ENCODE measurements at places on chromosomes 7 and 10. TPM values are rescaled to one million over a fixed set of nuclear protein-coding genes. Genes with fewer than 3 reads are reported as not detected.

GRCh38 chr10:94879214-94879613, 59.2 kb upstream of the CYP2C9 start:
- DNase-seq = no peak

The EPDR1 gene
- polyA plus RNA-seq = 17.4 TPM

DNA sequence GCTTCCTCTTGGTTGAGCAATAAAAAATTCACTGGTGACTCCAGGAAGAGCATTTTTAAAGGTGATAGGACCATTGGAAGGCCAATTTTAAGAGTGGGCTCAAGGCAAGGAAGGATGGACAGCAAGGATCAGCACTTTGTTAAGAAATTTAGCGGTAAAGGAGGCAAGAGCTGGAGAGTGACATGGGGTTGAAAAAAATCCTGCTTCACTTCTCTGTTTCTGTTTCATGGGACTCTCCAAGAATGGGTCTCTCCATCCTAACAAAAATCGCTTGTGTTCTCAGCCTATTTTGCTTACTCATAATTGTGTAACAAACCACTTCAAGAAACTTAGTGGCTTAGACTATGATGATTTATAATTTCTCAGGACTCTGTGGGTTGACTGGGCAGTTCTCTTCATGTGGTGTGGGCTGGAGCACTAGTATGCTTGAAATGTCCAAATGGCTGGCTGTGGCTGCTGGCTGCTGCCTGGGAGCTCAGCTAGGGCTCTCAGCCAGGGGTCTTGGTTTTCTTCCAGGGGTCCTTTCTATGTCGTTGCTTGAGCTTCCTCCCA, 59.8 kb upstream of the ZNRF2 start:
- DNase-seq = no peak

The GIMAP8 gene
- 10.4 TPM for polyA plus RNA-seq

The MAGI2 gene
- polyA plus RNA-seq = 33.9 TPM

DNA sequence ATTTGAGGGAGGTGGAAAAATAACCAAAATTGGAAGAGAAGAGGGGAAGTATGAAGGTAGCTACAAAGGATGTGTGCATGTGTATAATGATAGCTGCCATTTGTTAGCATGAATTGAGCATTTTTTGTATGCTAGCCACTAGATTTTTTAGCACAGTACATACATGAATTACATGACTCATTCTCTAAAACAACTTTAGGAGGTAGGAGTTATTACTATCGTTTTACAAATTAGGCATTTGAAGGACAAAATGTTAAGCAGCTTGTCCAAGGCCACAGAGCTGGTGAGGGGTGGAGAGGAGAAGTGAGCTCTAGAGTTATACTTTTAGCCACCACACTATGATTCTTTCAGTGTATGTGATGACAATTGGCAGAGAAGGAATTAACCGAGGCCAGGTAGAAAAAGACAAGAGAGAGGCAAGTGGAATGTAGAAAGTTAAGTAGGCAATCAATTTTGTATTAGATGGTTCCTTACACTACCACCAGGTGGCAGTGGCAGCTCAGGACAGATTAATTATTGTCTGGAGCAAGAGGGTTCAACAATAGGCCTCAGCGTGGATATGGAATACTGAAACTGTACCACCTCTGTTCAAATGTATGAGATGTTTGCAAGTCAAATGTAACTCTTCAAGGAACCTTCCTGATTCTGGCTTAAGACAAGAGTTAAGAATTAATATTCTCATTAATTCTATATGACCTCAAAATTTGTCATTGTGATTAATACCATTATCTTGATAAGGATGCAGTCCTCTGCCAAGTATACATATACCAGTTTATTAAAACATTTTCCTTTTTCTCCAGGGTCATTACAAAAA, 128.0 kb downstream of the MBL2 start:
- DNase-seq = peak; percentile 26

GRCh38 chr10:27449571-27449970, 54.5 kb upstream of the RAB18 start:
- no peak for DNase-seq

The PANK1 gene
- polyA plus RNA-seq = 42.0 TPM

DNA sequence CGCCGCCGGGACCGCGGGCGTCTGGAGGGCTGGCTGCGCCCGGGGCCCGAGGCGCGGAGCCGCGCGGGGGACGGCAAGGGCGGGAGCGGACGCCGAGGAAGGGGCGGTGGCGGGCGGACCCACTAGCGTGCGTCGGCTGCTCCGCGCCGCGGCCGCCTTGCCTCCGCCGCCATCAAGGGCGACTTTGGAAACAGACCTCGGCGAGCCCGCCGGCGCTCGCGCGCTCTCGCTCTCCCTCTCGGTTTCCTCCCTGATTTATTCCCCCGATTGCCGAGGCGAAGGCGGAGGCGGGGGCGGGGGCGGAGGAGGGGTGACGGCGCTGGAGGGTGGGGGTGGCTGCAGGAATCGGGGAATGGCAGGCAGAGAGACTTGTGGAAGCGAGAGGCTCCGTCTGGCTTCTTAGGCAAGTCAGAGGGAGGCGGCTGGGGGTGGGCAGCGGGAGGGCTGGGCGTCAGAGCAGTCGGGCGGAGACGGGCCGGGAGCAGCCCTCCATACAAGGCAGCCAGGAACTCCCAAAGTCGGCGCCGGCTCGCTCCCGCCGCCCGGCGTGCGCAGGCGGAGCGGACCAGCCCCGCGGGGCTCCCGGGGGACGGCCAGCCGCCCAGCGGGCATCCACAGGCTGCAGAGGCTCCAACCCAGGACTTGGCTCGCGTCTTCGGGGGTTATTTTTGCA, at the start of gene CACNA2D1:
CACNA2D1 (minus strand) TSS at position 231 of the 673 bp plus-strand sequence.
- DNase-seq = peak; percentile 76

- DNase-seq = no peak
These were observed 59.9 kb upstream of the IGFBP3 start for GRCh38 chr7:45980973-45981372.

GRCh38 chr7:2775785-2776184, 68.3 kb downstream of the GNA12 start:
- DNase-seq = no peak

- no peak for DNase-seq
These were observed 376.9 kb upstream of the LRGUK start for GRCh38 chr7:133750287-133750686.

DNA sequence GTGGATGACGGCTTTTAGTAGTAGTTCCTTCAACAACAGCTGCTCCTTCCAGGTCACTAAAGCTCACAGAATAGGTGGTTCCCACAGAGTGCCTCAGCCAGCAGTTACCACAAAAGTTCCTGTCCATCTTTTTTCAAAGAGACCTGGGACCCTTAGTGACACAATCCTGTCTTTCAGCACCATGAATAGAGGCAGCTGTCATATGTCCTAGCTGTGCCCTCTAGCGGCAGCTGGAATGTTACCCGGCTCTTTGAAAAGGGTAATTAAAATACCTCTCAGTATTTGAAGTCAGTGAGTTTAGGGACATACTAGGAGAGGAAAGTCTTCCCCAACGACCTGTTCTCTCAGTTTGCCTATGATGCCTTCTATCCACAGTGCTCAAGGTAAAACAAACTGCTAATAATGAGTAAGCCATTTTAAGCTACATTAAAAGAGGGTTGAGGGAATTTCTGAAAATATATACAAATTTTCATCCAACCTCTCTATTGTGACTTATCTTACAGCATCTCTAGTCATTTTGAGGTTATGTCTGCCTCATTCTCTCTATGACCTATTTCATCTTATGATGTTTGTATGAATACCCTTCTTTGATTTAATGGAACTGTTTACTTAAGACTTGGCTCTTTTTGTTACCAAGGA, 290.8 kb downstream of the NXPH1 start:
- peak; percentile 18 for DNase-seq

DNA sequence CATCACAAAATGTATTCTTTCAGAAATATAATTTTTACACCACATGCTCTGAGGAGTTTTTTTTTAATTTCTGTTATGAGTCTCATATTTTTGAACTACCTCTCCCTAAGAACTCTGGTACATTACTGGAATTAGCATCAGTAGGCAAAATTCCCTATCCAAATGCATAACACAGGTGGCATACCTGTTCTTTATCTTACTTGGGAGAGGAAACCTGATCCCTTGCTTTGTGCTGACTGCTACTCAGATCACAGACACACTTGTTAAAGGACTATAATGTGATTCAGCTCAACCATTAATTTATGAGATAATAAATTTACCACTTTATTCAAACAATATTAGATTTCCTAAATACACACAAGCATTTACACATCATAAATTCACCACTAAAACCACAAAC, 617.2 kb downstream of the GRM8 start:
- DNase-seq = no peak

- no peak for DNase-seq
These were observed 5.1 kb downstream of the DEPP1 start for GRCh38 chr10:44973323-44974081.

DNA sequence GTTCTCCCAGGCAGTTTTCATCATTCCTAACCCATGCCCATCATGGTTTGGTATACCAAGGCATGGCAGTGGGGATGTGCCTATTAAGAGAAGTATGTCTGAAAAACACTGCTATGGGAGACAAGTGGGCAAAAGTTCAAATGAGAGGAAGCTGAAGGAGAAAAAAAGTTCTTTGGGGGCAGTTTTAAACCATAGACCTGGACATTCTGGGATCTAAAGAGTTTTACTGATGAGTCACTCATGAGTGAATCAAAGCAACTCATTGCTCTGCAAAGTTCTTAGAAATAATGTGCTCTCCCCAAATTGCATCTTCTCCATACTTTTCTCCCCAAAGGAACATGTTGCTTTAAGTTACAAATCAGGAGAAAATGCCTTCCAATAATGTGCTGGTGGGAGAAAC, 256.9 kb upstream of the MTPN start:
- no peak for DNase-seq

The IKZF5 gene
- 16.6 TPM for polyA plus RNA-seq

DNA sequence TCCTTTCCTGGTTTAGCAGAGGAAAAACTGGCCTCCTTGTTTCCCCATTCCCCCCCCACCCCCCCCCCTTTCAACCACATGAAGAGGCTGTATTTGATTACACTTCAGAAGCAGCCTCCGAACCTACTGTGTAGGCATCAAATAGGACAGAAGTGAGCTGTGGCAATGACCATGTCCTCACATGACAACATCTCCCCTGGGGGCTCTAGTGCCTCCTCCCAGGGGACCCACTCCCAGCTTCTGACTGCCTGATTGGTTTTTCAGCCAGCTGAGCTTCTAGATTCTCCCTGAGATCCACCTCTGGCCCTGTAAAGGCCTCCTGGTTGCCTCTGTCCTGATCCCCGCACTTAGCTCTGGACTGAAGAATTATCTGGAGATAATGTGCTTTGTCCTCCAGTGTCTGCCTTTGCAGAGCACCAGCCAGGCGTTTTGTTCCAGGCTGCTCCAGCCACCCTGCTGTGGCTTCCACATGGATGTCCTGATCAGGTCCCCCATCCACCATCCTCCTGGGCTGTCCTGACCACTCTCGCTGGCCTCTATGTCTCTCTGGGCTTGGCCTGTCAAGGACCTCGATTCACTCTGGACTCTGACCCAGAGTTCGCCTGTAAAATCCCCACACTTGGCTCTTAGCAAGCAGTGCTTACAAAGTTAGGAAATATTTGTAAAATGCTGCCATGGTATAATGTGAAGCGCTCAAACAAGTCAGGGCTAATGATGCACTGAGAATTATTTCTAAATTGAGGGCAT, 42.4 kb upstream of the TOMM7 start:
- DNase-seq = no peak

The BICC1 gene
- 83.3 TPM for polyA plus RNA-seq

GRCh38 chr10:91340613-91341362, 69.4 kb upstream of the HECTD2 start:
- DNase-seq = no peak

DNA sequence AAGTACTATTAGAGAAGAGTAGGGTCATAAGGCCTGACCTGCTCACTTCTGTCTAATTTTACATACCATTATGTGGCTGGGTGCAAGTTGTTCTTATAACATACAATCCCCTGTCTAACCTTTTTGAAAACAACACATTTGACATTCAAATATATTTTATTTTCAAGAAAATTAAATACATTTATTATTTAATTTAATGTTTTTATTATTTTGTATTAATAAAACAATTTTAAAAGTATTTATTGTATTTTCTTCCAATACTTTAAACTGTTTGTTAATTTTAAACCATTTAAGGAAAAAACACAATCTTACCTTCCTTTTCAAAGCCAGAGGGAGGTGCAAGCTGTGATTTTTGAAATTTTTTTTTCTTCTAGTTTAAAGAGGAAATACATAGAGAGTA, 232.8 kb downstream of the KCND2 start:
- DNase-seq = no peak
